Stimulated activated CD8-positive, alpha-beta memory T cell treated with anti-CD3 and anti-CD28 coated beads, Interleukin-2, amount 100 ng/mL, for 48 hours (primary cell): ENCODE measurements at places on chromosomes 4 and X.

DNA sequence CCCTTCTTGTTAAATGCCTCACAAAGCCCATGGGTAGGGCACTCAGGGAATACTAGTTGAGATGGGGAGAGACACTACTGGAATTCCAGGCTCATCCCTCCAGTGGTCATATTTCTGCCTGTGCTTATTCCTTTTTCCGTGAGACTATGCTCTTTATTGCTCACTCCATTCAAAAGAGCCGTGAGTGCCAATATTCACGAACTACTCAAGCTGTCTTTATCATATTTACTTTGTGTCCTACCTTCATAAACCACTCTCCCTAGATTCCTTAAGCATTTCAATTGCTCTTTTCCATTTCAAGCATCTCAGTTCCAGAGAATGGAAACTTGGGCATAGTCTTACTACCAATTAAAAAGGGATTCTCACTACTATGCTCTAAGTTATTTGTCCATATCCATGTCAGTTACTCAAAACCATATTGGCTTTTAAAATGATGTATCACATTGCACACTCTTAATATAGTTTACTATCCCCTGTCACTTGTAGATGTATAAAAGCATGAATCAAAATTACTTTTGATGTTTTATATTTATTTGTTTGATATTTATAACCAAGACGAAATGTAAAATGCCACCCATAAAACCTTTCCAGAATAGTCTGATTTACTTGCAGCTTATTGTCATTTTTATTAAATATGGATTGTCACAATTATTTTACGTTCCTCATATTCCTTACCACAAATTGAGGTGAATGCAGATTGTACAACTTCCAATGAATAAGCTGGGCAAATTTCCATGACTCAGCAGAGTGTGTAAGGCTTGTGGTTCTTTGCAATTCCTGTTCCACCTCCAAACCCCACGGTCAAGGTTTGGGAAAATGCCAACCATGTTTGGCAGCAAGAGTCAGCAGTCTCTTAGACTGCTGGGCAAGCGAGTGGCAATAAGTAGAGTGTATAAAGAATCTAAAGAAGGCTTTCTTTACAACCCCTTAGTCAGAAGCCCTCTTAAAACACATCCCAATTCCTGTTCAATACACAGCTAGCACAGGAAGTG, 24.4 kb downstream of the ENOX2 start:
- DNase-seq: no peak

DNA sequence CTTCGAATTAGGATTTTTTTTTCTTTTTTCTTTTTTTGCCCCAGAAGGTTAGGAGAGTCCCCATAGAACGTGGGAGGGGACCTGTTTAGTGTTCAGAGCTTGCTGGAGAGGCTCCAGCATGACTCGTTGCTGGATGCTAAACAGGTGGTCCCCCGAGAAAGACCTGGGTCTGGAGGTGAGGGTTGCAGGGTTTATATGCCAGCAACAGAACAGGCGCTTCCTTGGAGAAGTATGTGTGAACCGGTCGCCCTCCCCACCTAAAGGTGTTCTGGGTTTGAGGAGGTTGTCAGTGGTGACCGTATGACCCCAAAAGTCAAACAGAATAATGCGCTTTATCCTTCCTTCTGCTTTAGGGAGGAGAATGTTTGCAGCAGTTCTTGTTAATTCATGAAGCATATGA, 52.1 kb upstream of the SHOX start:
- DNase-seq: no peak

DNA sequence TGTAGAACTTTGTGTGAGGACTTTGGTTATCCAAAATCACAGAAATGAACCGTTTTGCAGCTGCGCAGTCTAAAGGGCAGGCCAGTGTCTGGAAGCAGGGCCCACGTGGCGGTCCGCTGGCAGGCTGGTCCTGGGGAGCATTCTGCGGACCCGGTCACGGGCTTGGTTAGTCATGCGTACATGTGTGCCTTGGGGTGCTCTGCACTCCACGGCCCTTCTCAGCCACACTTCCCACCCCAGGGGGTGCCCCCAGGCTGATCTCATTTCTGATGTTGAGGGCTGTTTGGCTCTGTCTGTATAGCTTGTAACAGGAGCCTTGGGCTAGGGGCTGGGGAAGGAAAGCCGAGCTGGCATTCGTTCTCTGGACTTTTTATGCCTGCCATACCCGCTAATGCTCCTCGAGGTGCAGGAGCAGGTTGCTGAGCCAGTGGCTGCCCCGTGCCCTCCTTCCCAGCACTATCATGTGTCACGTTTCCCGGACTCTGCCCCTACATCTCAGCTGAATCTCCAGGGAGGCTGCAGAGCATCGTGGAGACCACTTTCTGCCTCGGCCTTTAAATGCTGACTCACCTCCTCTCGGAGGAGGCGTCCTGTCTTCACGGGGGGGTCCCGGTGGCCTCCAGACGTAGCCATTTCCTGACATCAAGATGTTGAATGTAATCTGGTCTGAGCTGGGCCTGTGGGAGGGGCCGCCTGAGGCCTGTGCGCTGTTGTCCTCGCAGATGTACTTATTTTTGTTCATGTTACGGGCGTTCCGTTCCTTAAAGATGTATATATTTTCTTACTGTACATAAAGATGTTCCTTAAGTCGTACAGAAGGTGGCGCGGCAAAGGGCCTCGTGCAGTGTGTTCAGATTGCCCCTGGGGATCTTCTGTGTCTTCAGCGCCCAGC, 11.4 kb upstream of the TADA2B start:
- DNase-seq: no peak

GRCh38 chr4:32775049-32775448, 2054.9 kb downstream of the PCDH7 start:
- DNase-seq: no peak

DNA sequence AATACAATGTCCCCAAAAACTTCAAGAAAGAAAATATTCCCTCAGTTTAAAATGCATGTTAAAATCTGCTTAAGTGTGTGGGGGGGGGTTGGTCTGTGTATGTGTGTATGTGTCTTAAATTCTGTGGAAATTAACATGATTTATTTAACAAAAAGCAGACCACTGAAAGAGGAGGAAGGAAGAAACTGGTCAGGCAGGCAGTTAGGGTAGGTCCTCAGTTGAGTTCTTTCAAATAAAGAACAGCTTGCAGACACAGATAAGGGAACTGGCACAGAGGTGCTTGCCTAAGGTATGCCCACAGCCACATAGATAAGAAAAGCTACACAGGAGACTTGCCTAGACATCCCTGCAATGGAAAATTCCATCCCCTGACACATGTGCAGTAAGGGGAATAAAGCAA, 28.8 kb upstream of the TFDP3 start:
- DNase-seq: no peak

- DNase-seq: peak; percentile 4
These were observed 100.1 kb downstream of the REPS2 start for GRCh38 chrX:17046478-17047097.

DNA sequence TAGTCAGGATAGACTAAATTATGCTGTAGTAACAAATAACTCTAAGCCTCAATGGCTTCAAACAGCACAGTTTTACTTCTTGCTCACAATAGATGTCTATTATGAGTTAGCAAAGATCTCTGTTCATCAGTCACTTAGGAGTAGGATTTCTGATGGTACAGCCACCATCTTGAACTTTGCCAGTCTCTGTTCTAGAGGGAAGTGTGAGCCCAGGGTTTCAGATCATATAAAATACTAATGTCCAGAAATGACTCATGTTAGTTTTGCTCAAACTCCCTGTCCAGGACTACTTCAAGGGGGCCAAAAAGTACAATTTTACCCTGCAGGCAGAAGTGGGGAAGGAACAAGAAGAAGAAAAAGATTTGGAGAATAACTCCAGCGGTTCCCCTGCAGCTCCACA, 77.1 kb upstream of the LSM6 start:
- no peak for DNase-seq

DNA sequence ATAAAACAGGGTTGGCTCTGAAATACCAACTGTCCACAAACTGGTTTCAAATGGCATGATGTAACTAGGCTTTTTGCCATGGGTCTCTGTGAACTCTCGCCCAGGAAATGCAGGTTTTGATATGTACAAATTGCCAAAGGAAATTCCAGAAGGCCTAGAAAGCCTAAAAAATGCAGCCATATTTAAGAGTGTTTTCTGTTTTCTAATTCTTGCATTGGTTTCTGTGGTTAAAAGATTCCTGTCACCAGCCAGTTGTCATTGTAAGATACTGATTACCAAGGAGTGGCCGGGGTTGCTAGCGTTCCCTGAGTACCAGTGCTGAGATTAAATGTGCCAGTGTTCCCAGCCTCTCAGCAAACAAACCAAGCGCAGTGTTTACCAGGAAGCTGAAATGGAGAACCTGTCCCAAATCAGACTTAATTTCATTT, 53.9 kb upstream of the SORBS2 start:
- DNase-seq: no peak

GRCh38 chrX:124501586-124501985, 155.2 kb downstream of the SH2D1A start:
- no peak for DNase-seq
